Activated CD8-positive, alpha-beta memory T cell treated with anti-CD3 and anti-CD28 coated beads, Interleukin-2, amount 10 ng/mL, durations not matched to agents 7 days and 5 days (primary cell): ENCODE measurements at places on chromosomes 16 and 17. TPM values are rescaled to one million over a fixed set of nuclear protein-coding genes. Genes with fewer than 3 reads are reported as not detected.

- no peak overlapping the region for H3K27ac ChIP-seq
- H3K27me3 ChIP-seq = peaks cover 48% of the 10 kb centered on the region
- peaks cover 5% of the 10 kb centered on the region for H3K4me1 ChIP-seq
- no peaks in the 10 kb centered on the region for H3K36me3 ChIP-seq
- no peak overlapping the region for H3K4me3 ChIP-seq
Measured at GRCh38 chr17:1273492-1274244, 3.4 kb downstream of the BHLHA9 start.

- H3K27ac ChIP-seq = peak overlapping the region; percentile 74
- peaks cover 9% of the 10 kb centered on the region for H3K36me3 ChIP-seq
- H3K4me1 ChIP-seq = peaks cover 30% of the 10 kb centered on the region
- H3K4me3 ChIP-seq = peak overlapping the region; percentile 87
- DNase-seq = peak; percentile 61
Measured at GRCh38 chr16:2912330-2913199, 834 bp downstream of the FLYWCH1 start.

DNA sequence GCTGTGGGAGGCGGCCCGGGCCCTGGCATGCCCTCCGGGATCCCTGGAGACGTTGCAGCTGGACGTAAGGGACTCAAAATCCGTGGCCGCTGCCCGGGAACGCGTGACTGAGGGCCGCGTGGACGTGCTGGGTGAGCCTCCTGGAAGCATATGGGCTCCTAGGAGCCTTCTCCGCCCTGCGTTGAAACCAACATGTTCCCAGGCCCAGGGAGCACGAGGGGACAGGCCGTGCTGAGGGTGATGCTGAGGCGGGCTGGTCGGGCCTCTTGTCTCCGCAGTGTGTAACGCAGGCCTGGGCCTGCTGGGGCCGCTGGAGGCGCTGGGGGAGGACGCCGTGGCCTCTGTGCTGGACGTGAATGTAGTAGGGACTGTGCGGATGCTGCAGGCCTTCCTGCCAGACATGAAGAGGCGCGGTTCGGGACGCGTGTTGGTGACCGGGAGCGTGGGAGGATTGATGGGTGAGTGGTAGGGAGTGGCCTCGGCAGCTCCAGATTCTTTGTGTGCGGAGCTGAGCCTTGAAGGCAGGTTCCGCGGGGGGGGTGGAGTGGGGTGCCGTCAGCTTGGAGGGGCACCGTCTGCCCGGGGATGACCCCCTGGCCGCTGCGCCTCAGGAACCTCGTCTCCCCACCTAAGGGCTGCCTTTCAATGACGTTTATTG lies 567 bp downstream of the HSD17B1 start:
- peak overlapping the region; percentile 85 for H3K4me3 ChIP-seq
- peaks cover 3% of the 10 kb centered on the region for H3K36me3 ChIP-seq
- H3K4me1 ChIP-seq = peaks cover 30% of the 10 kb centered on the region
- H3K27ac ChIP-seq = no peak overlapping the region

DNA sequence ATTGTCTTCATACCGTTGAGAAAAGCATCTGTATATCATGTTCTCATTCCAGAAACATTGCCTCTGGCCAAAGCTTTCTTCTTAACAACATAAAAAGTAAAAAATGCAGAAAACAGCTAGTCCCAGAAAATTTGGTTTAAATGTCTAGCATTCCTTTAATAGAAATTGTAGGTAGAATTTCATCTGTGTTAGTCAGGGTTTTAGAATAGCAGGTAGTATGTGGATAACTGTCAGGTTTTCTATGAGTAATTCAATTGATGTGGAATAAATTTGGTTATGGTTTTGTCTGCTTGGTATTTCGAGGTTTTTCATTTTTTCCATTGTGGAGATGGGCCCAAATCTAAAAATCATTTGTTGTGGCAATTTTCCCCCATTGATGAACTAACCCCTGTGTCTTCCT lies 616.7 kb downstream of the KCNJ2 start:
- H3K4me1 ChIP-seq = no peaks in the 10 kb centered on the region
- DNase-seq = no peak
- H3K27ac ChIP-seq = no peak overlapping the region
- no peaks in the 10 kb centered on the region for H3K27me3 ChIP-seq

- peaks cover 29% of the 10 kb centered on the region for H3K27me3 ChIP-seq
- H3K36me3 ChIP-seq = no peaks in the 10 kb centered on the region
- no peak overlapping the region for H3K27ac ChIP-seq
- peaks cover 2% of the 10 kb centered on the region for H3K4me1 ChIP-seq
Measured at GRCh38 chr16:58459344-58460218, 40.4 kb upstream of the NDRG4 start.

DNA sequence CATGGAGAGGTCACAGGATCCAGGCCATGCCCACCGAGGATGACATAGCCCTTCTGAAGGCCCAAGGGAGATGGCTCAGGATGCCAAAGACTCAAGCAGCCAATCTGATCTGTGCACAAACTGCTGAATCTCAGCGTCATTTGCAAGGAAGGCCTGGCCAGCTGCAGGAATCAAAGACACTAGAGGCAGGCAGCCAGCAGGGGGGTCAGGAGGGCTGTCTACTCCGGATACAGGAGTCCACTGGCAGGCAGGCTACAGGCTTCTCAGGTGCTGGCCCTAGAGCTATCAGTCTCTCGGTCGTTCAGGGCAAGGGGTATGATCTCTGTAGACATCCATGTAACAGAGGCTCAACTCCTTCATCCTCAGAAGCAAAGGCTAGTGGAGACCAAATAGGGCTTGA lies 1735.3 kb downstream of the TP53TG3F start:
- H3K27ac ChIP-seq = no peak overlapping the region
- H3K27me3 ChIP-seq = no peaks in the 10 kb centered on the region
- H3K4me3 ChIP-seq = no peak overlapping the region
- H3K36me3 ChIP-seq = no peaks in the 10 kb centered on the region
- H3K4me1 ChIP-seq = no peaks in the 10 kb centered on the region

- peak within 1 kb of the TSS; percentile 99 for H3K27ac ChIP-seq
- H3K4me3 ChIP-seq = peak within 1 kb of the TSS; percentile 92
- no peaks in the 10 kb centered on the region for H3K27me3 ChIP-seq
- DNase-seq = peak; percentile 85
- H3K36me3 ChIP-seq = peaks cover 22% of the 10 kb centered on the region
Measured at GRCh38 chr16:24729243-24729950, at the start of gene TNRC6A. Gene TNRC6A, plus strand, starts transcription at chr16:24729651. Its CDS starts 191 bp downstream, at chr16:24729842.

DNA sequence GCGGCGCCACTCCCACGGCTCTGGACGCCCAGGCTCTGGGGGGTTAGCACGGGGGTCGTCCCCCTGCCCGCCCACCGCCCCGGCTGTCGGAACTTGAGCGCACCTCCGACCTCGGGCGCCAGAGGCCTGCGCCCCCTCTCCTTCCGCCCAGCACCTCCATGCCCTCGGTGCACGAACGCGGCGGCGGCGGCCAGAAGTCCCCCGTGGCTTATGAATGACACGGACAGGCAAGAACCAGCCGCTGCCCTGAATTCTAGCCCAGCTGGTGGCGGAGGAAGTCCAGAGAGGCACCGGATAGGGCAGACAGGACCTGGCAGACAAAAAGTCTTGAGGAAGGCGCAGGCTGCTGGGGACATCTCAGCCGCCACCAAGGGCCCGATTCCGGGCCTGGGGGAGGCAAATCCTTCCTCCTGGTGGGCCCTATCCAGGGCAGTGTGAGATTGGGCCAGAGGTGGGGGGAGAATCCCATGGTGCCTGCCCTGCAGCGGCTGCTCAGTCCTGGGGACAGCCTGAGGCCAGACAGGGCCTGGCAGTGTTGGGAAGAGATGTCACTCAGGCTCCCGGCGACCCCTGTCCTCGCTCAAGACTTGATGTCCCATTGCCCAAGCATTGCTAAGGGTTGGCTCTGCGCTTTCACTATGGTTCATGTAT lies 897 bp upstream of the CYGB start:
- no peak overlapping the region for H3K27ac ChIP-seq
- H3K4me1 ChIP-seq = no peaks in the 10 kb centered on the region
- H3K27me3 ChIP-seq = peaks cover 55% of the 10 kb centered on the region
- no peaks in the 10 kb centered on the region for H3K36me3 ChIP-seq
- no peak overlapping the region for H3K4me3 ChIP-seq

CACNA1H gene
- 0.37 TPM for total RNA-seq

GRCh38 chr17:63163158-63163520 lies 197.1 kb downstream of the TANC2 start:
- no peaks in the 10 kb centered on the region for H3K36me3 ChIP-seq
- no peak overlapping the region for H3K4me3 ChIP-seq
- no peaks in the 10 kb centered on the region for H3K4me1 ChIP-seq
- DNase-seq = no peak

ITGAL gene
- 685 TPM for total RNA-seq

AMFR gene
- total RNA-seq = 54.2 TPM

DNA sequence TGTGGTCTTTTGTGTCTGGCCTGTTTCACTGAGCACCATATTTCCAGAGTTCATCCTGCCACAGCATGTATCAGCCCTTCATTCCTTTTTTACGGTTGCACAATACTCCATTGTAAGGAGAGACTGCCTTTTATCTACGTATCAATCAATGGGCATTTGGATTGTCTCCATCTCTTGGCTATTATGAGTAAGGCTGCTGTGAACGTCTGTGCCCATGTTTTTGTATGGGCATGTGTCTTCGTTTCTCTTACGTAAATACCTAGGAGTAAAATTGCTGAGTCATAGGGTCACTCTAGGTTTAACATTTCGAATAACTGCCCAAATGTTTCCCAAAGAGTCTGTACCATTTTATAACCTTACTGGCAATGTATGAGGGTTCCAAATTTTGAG lies 202.8 kb upstream of the FOXF1 start:
- H3K36me3 ChIP-seq = no peaks in the 10 kb centered on the region
- DNase-seq = no peak
- no peaks in the 10 kb centered on the region for H3K4me1 ChIP-seq
- H3K27me3 ChIP-seq = peaks cover 2% of the 10 kb centered on the region

GRCh38 chr16:30892670-30893416 lies 1.0 kb downstream of the BCL7C start:
- H3K27me3 ChIP-seq = no peaks in the 10 kb centered on the region
- H3K27ac ChIP-seq = peak overlapping the region; percentile 30
- peak; percentile 42 for DNase-seq
- H3K36me3 ChIP-seq = peaks cover 15% of the 10 kb centered on the region
- peaks cover 41% of the 10 kb centered on the region for H3K4me1 ChIP-seq
- H3K4me3 ChIP-seq = peak overlapping the region; percentile 85

ZSCAN10 gene
- total RNA-seq = 0.21 TPM

- H3K27me3 ChIP-seq = no peaks in the 10 kb centered on the region
- peaks cover 29% of the 10 kb centered on the region for H3K4me1 ChIP-seq
- H3K36me3 ChIP-seq = peaks cover 50% of the 10 kb centered on the region
- no peak overlapping the region for H3K4me3 ChIP-seq
- no peak for DNase-seq
- no peak overlapping the region for H3K27ac ChIP-seq
Measured at GRCh38 chr17:28641579-28641978, 3.4 kb downstream of the BLTP2 start.

DNA sequence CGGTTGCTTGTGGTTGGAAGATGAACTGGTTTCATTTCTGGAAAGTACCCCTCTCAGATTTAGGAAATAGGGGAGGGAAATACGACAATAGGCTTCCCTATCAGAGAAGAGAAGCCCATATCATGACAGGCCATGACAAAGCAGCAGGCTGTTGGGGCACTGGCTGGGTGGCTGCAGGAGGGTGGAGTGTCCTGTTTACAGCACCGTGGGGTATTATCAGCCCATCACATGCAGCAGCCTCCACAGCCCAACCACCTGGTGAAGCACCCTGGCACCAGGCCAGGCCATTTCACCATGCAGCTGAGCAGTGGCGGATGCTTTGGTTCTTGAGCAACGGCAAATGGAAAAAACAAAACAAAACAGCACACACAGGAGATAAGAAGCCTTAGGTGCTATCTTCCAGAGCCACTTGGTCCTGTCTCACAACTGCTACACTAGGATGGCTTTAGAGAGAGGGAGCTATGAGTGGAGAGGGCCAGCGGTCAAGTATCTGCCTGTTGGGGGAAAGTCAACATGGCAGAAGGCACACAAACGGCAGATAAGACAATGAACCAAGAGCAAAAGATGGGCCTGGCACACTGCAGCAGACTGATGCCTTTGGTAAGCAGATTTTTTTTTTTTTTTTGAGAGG lies 24.2 kb downstream of the FAM117A start:
- peaks cover 36% of the 10 kb centered on the region for H3K36me3 ChIP-seq
- H3K27ac ChIP-seq = peak overlapping the region; percentile 100
- peak; percentile 95 for DNase-seq
- peak overlapping the region; percentile 86 for H3K4me3 ChIP-seq

DUS1L gene
- total RNA-seq = 139 TPM

PITPNM3 gene
- 0.37 TPM for total RNA-seq

NT5C gene
- total RNA-seq = 73.1 TPM

SEPTIN12 gene
- not detected for total RNA-seq

DNA sequence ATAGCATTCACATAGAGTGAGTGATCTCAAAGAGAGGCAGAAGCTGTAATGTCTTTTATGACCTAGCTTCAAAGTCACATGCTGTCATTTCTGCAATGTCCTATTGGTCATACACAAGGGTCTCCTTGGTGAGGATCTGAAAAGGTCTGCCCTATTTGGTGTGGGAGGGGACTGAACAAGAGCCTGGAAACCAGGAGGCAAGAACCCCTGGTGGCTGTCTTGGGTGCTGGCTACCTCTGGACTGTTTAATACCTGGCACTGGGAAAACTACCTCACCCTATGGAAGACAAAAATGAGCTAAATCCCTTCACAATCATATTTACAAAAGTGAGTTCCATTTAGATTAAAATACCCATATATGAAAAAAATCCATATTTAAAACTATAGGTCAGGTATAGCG lies 9.0 kb downstream of the KCTD13 start:
- no peak overlapping the region for H3K4me3 ChIP-seq
- no peak for DNase-seq
- H3K36me3 ChIP-seq = peaks cover 19% of the 10 kb centered on the region
- H3K27me3 ChIP-seq = no peaks in the 10 kb centered on the region

HOXB8 gene
- 1.4 TPM for total RNA-seq

CDRT4 gene
- 8.4 TPM for total RNA-seq

GRCh38 chr17:7884581-7885366 lies 3.8 kb upstream of the CHD3 start:
- H3K36me3 ChIP-seq = peaks cover 1% of the 10 kb centered on the region
- peak; percentile 54 for DNase-seq
- H3K27me3 ChIP-seq = no peaks in the 10 kb centered on the region

RRAD gene
- 2.5 TPM for total RNA-seq

GRCh38 chr16:57422026-57422944 lies 17.7 kb downstream of the CCL17 start:
- no peak overlapping the region for H3K4me3 ChIP-seq
- no peaks in the 10 kb centered on the region for H3K27me3 ChIP-seq
- peaks cover 14% of the 10 kb centered on the region for H3K4me1 ChIP-seq
- peaks cover 2% of the 10 kb centered on the region for H3K36me3 ChIP-seq
- no peak overlapping the region for H3K27ac ChIP-seq

ATP2A3 gene
- 264 TPM for total RNA-seq

DNA sequence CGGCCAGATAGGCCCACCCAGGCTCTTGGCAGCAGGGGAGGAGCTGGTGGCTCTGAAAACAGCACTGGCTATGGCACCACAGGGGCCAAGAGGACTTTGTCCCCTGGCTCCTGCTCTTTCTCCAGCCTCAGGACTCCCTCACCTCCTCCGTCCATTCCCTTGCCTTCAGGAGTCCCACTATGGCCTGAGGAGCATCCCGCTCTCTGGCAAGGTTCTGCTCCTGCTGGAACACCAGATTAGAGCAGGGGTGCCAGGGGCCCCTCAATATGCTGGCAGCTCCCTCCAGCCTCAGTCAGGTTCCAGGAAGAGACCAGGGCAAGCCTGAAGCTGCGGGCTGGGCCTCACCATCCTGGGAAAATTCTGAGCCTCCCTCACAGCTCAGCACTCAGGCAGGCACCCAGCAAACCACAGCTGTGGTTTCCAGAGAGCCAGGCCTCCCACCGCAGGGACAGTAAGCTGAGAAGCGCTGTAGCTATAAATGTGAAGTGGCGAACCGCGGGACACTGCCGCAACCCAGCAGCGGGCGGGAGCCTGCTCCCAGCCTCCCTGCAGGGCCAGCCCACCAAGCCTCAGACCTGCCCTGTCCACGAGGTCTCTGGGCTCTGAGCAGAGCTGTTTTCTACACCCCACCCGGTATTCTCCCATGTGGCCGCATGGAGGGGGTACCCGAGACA lies 25.7 kb downstream of the C17orf100 start:
- H3K27me3 ChIP-seq = peaks cover 54% of the 10 kb centered on the region
- peak; percentile 73 for DNase-seq
- H3K4me3 ChIP-seq = no peak overlapping the region
- no peaks in the 10 kb centered on the region for H3K36me3 ChIP-seq

TMIGD1 gene
- total RNA-seq = not detected
